ENCODE measurements at places on chromosomes 1 and 21.

- DNase-seq, result no peak
These were observed 43.1 kb upstream of the FOXO6 start for GRCh38 chr1:41318135-41318534.

DNA sequence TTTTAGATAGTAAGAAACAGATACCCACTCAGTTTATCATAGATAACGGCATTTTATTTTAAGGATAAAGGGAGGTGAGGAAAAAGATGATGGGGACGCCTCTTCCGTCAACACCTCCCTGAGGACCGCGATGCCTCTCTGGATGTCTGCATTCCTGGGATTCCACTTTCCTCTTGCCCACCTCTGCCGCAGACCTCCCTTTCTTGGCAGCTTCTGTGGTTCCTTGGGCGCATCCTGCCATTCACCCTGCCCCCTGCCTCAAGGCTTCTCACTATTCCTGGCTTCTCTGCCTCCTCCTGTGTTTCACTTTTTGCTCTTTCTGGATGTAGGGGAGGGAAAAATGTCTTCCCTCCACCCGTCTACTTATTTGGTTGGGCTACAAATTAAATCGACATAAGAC, 19.9 kb downstream of the HUNK start:
- no peak for DNase-seq

- no peak for DNase-seq
These were observed 9.6 kb upstream of the SPATC1L start for GRCh38 chr21:46193829-46194373.

GRCh38 chr1:87084244-87084836, 169.9 kb downstream of the HS2ST1 start:
- no peak for DNase-seq

DNA sequence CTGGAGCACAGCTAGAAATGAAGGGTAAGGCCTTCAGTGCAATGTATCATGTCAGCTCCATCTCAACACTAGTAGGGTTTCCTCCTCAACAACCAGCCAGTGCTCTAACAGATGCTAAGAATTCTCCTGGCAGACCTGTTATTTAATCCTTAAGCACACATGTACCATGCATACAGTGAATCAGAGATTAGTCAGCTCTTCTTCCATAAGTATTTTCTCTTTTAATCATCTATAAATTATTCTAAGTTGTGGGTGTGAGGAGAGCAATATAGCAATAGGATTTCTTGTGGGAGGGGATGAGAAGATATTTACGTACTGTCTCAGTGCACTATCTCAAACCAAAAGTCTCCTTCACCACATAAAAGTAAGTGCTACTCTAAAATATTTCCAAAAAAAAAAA, 95.3 kb downstream of the COP1 start:
- DNase-seq, result no peak

- no peak for DNase-seq
These were observed 42.1 kb downstream of the CAMK2N1 start for GRCh38 chr1:20443703-20444586.

GRCh38 chr1:225476538-225476988, 48.7 kb upstream of the LBR start:
- no peak for DNase-seq

- no peak for DNase-seq
These were observed 73.6 kb downstream of the SMYD2 start for GRCh38 chr1:214354440-214355148.

- no peak for DNase-seq
These were observed 651.3 kb downstream of the PTPRC start for GRCh38 chr1:199290186-199290585.

DNA sequence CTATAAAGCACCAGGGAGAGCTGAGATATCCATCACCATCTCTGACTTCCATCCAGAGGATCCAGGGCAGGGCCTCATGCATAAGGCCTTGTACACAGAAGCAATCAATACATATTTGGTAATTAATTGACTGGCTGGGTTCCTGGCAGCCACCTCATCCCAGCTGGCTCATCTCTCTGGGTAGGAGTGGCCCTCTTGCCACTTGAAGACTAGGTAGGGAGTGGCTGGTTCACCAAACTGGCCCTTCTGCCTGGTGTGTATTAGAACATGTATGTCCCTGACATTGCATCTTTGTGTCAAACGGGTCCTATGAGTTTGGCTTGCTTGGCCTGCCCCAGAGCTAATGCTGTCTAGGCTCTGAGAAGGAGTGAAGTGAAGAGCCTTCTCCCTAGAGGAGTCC, 11.8 kb downstream of the NUAK2 start:
- no peak for DNase-seq

Data from psoas muscle (tissue), 8 donors.